ENCODE measurements at places on chromosomes 3 and 15. TPM values are rescaled to one million over a fixed set of nuclear protein-coding genes. Genes with fewer than 3 reads are reported as not detected.

SLC24A5 gene
- not detected for total RNA-seq

PEX5L gene
- total RNA-seq: not detected

GP5 gene
- 2.5 TPM for total RNA-seq

CKMT1B gene
- not detected for total RNA-seq

PLCH1 gene
- total RNA-seq: not detected

TM4SF4 gene
- not detected for total RNA-seq

ZDHHC23 gene
- 4.7 TPM for total RNA-seq

GPR15 gene
- total RNA-seq: 9.1 TPM

NTRK3 gene
- total RNA-seq: not detected

KLHL40 gene
- not detected for total RNA-seq

TICRR gene
- not detected for total RNA-seq

GATM gene
- total RNA-seq: 0.87 TPM

IQCH gene
- 0.60 TPM for total RNA-seq

SNURF gene
- 38.4 TPM for total RNA-seq

CTNNB1 gene
- 206 TPM for total RNA-seq

IGSF10 gene
- total RNA-seq: not detected

FAM107A gene
- not detected for total RNA-seq

LTK gene
- total RNA-seq: 11.9 TPM

NOP10 gene
- 36.6 TPM for total RNA-seq

COL7A1 gene
- 1.6 TPM for total RNA-seq

THBS1 gene
- total RNA-seq: 13.5 TPM

GHSR gene
- not detected for total RNA-seq

C3orf70 gene
- not detected for total RNA-seq

TTLL13 gene
- total RNA-seq: 0.28 TPM

Data from CD8-positive, alpha-beta T cell (primary cell).